KBM-7 (cell line): ENCODE measurements at places on chromosomes 4 and X.

DNA sequence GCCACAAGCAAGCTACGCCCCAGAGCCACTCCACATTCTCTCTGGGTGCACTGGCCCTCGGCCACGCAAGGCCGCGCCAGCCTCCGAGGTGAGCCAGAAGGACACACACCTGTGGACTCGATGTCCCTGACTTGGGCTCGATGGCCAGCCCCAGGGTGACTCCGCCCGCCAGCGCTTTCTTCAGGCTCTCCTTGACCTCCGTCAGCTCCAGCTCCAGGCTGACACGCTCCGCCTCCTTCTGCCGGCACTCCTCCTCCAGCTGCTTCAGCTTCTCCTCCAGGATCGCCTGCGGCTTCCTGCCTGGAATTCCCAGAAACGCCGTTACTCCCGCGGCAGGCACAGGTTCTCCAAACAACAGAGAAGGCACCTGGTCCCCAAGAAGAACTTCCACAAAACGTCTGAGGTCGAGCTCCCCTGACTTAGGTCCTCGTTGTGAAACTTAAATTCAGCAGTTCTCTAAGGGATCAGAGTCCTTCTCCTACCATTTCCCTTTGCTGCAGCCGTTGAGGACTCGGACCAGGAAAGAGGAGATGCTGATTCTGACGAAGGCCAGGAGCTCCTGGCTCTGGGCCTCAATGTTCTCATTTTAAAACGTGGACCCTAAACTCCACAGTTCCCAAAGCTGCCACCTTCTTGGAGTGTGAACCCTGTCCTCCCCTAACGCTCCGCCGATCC is 166.8 kb downstream of the AFAP1 start:
- DNase-seq, result no peak

- no peak for DNase-seq
These were observed 28.1 kb upstream of the RASL11B start for GRCh38 chr4:52833941-52834525.

DNA sequence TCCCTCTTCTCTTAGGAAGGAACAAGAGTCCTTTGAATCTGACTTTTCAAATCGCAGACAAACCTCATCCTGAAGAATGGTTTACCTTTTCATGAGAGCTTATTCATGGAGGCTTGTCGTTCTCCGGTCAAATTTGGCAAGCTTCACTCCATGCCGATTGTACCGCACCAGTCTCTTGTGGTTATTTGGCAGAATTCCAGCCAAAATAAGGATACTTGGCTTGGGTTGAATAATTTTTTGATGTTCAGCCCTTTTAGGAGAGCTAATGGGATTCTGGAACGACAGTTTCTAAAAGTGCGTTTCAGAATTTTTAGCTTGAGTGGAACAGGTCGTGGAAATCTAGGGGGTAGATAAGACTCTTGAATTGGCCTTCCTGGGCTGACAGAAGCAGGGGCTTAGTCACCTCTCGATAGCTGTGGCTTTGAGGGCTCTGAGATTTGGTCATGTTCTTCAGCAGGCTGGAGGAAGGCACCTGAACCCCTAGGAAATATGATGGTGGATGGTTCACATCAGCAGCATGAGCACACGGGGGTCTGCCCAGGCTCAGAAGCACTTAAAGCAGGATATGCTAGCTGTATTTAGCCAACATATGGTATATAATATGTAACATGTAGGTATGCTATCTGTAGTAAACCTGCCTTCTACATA is 1.5 kb downstream of the KLHL2 start:
- DNase-seq, result peak; percentile 18

DNA sequence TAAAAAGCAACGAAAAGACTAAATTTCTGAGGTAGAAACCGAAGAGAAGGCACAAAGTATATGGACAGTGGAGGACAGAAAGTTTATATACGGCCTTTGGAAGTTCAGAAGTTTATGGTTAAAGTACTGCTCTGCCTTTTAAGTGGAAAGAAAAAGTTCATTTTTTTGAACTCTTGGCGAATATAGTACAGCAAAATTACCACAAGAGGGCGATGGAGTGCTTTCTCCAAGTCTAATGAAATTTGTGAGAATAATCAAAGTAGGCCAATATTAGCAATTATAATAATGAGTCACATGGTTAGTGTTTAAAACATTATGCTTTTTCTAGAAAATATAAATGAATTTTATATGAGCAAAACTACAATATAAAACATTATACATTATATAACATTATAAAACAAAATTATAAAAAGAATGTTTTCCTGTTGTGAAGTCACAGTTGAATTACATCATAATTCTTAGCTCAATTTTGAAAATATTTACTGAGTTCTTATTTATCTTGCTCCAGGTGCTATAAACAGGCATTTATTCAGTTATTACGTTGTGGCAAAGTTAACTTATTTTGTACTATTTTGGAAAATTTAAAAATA is 136.2 kb upstream of the BMPR1B start:
- peak; percentile 47 for DNase-seq

DNA sequence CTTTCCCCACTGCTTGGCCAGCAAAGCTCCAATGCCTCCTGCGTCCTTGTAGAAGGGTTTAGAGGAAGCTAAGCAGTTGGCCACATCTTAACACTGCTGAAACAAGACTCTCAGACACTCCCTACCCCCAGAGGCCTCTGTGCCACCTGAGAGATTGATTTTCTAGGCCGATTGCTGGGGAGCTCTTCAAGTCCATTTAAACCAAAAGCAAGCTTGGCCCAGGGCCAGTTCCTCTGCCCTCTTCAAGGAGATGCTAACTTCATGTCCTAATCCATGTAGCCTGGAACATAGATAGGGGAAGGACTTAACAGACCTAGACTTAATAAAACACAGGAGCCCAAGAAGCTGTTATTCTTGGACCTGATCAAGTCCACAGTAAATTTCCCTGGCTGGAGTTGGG is 27.2 kb upstream of the FMR1NB start:
- peak; percentile 3 for DNase-seq

- no peak for DNase-seq
These were observed 361.2 kb downstream of the BCOR start for GRCh38 chrX:39736216-39737211.

- peak; percentile 16 for DNase-seq
These were observed 137.9 kb downstream of the MAGEB17 start for GRCh38 chrX:16305187-16305586.
